ENCODE measurements at places on chromosomes 7 and 10.

DNA sequence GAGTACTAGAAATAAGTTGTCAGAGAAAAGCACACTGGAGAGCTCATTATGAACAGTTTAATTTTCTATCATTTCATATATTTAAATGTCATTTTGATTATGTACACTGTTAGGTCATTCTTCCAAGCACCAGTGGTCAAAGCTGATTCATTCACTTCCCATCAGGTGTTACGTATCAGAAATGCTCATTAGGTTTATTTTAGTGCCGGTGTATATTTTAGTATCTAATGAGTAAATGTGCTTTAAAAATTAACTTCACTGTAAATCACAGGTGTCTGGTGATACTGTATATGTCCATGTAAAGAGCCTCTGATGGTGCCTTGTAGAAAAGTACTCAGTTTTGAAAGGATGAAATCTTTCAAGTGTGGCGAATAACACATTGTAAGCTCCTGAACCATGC is 3.5 kb downstream of the DMTF1 start:
- DNase-seq = peak; percentile 28

DNA sequence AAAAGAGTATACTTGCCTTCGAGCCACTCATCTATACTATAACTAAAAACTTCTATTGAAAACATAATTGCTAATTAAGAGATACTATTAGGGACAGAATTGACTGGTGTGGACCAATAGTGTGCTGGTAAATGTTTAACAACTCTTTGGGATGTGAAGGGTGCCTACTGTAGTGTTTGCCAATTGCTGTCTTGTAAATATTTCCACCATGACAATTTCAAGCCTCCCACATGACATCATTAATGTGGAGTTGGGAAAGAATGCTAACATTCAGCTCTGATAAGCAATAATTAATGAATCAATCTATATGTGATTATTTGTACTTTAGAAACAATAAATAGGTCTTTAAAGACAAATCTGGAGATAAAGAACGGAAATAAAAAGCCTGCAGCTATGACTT is 136.8 kb downstream of the DGKB start:
- no peak for DNase-seq

- no peak for DNase-seq
Observed at GRCh38 chr7:1924258-1924817, 254.3 kb downstream of the ELFN1 start.

DNA sequence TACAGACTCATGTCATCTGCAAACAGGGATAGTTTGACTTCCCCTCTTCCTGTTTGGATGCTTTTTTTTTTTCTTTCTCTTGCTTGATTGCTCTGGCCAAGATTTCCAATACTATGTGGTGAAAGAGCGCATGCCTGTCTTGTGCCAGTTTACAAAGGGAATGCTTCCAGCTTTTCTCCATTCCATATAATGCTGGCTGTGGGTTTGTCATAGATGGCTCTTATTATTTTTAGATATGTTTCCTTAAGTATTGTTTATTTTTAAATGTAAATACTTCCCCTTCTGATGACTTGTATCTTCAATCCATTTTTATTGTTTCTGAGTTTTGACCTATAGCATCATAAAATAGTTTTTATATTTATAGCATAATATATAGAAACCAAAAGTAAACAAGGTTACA is 17.9 kb downstream of the FAM237B start:
- no peak for DNase-seq

DNA sequence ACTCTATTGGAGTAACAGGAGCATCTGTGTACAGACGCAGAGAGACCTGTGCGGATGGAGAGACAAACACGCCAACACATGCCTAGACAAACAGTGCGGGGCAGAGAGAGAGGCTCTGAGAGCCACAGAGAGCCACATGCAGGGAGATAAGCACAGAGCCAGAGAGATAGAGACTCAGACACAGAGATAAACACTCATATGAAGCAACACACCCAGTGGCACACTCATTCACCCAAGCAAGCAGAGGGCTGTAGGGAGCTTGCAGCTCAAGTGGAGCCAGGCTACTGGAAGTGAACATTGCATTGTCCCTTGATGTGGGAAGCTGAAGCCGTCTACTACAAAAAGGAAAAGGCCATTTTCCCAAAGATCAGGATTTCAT is 46.6 kb upstream of the PODXL start:
- DNase-seq = no peak

DNA sequence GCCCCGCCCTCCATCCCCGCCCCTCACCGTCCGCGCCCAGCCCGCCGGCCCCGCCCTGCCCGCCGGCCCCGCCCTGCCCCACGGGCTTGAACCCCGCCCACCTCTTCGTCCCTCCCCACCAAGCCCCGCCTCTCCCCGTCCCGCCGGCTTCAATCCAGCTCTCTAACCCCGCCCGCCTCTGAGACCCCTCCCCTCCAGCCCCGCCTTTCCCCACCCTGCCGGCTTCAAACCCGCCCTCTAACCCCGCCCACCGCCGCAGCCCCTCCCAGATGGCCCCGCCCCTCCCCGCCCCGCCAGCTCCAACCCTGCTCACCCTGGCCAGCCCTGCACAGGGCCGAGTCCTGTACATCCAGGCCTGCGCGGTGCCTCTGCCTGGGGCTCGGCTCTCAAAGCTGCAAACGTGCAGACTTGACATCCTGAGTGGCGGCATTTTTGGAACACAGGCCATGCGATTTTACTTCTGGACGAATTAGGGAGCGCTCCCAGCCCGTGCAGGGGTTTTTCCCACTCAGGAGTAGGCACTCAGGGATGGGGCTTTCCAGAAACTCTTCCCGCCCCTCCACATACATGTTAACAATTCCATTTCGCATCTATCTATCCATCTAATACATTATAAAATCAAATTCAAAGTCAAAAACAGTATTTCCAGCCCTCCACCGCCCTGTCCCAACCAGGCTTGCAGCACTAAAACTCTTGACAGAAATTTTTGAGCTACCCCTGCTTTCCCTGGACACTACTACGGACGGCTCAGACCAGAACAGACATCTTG is 477 bp upstream of the NMT2 start:
- DNase-seq = peak; percentile 94

- DNase-seq = peak; percentile 10
Observed at GRCh38 chr10:102505462-102506115, 1.8 kb downstream of the SUFU start.

DNA sequence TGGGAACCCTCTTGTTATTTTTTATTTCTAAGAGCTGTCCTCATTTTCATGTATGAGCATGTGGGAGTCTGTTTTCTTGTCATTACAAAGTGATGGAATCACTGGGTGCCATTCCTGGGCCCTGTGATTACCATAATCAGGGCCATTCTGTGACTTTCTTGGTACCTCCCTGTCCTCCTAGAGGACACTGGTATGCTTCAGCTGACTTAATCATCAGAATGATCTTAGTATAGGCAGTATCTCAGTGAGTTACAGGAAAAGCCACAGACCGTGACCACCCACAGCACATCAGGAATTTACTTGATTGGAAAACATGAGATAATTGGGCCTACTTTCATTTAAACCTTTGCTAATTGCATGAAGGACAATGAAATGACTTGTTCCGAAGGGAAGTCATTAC is 7.2 kb downstream of the NOM1 start:
- no peak for DNase-seq

DNA sequence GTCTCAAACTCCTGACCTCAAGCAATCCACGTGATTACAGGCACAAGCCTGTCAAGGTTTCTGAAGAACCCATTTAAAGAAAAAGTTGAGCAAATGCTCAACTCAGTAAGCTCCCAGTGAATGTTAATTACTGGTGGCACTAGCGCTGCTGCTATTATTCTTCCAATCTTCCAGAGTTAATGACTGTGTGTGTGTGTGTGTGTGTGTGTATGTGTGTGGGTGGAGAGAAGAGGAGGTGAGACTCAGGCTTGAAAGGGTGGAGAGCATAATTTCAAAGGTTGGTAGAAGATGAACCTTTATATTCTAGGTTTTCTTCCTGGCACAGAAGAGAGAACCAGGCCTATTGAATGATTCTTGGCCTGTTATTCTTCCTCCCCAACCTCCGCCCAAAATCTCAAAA is 11.6 kb upstream of the NPVF start:
- DNase-seq = no peak

- DNase-seq = no peak
Observed at GRCh38 chr10:48404646-48405045, 98.2 kb downstream of the MAPK8 start.

DNA sequence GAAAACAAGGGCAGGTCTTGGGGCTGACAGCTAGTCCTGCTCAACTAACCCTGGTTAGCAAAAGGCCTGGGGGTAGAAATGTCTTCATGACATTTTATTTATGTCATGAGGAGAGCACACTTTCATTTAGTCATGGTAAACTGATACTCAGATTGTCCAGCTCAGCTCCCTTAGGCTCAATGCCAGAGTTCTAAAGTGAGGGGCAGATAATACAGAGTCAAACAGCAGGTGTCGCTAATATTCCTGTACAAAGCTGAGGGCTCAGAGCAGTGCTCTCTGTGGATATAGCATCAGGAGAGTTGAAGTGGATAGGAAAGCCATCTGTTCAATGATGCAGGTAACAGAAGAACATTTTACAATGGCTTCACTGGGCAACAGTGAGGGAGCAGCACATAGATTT is 26.8 kb upstream of the CALCR start:
- DNase-seq = peak; percentile 13

DNA sequence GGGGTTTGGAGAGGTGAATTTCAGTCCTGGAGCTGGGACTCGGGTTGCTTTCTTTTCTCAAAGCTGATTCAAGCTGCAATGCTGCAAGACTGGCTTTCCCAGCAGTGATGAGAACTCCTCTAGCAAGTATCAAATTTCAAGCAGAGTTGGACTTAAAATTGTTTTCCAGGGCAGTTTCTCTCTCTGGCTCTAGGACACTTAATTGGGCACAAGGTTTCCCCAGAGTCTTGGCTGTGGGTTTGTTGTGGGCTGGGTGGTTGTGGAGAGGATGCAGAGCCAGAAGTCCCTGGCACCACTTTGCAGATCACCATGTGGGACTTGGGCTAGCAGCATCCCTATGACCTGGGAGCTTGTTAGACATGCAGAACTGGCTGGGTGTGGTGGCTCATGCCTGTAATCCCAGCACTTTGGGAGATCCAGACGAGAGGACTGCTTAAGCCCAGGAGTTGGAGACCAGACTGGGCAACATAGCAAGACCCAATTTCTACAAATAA is 16.8 kb downstream of the AKR1B15 start:
- DNase-seq = no peak

DNA sequence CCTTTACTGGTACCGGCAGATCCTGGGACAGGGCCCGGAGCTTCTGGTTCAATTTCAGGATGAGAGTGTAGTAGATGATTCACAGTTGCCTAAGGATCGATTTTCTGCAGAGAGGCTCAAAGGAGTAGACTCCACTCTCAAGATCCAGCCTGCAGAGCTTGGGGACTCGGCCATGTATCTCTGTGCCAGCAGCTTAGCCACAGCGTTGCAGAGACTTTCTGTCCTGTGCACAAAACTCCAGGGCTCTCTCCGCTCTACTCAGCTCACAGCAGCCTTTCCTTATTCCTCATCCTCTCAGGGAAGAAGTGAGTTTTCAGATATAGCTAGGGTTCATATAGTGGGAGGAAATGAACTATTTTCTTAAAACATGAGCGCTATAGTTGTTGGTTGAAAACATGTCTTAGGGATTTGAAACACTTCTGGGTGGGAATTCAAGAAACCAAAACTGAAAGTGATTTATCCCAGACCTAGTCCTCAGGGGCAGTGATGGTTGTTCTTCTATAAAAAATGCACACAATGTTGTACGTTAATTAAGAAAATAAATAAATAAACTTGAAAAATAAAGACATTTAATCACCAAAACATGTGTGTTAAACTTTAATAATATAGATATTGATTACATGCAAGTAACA is 150.2 kb upstream of the PRSS58 start:
- no peak for DNase-seq

GRCh38 chr7:27459021-27459730 is 203.5 kb downstream of the HIBADH start:
- peak; percentile 30 for DNase-seq

- no peak for DNase-seq
Observed at GRCh38 chr7:34156336-34156735, 251.0 kb downstream of the BMPER start.

- DNase-seq = peak; percentile 66
Observed at GRCh38 chr10:87775766-87776165, 42.3 kb downstream of the ATAD1 start.

- DNase-seq = peak; percentile 30
Observed at GRCh38 chr7:136911344-136911743, 42.9 kb downstream of the CHRM2 start.

- no peak for DNase-seq
Observed at GRCh38 chr7:113142385-113143119, 24.2 kb upstream of the SMIM30 start.

GRCh38 chr7:3998060-3998459 is 684.0 kb upstream of the FOXK1 start:
- DNase-seq = no peak

GRCh38 chr10:85922356-85923129 is 444.1 kb downstream of the GRID1 start:
- no peak for DNase-seq

DNA sequence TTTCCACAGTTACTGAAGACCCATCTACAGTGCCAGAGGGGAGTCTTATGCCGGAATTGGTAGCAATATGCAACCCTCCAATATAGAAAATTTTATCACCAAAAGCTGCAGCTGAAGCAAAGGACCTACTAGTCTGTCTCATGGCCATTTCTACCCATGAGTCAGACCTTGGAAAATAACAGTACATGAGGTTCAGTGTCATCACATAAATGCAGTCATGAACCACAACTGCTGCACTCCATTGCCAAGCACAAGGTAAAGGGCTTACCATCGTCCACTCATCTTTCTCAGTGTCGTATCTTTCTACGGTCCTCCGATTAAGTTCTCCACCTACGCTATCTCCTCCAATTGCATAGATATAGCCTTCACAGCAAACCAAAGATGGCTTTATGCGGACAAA is 21.8 kb downstream of the KBTBD2 start:
- peak; percentile 33 for DNase-seq

- no peak for DNase-seq
Observed at GRCh38 chr10:10803278-10803677, 214.4 kb upstream of the CELF2 start.

DNA sequence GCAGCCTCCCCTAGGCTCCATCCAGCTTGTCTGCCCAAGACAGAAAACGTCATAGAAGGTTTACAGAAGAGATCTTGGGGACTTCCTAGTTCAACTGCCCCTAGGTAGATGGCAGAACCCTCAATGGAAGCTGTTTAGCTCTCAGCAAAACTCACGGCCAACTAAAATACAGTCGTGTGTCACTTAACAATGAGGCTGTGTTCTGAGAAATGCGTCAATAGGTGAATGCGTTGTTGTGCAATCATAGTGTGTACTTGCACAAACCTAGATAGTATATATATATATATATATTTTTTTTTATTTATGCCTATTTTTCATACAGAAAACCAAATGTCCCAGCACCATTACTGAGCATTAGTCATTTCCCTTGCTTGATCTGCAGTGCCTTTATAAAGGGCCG is 100.4 kb upstream of the SH2B2 start:
- DNase-seq = no peak

DNA sequence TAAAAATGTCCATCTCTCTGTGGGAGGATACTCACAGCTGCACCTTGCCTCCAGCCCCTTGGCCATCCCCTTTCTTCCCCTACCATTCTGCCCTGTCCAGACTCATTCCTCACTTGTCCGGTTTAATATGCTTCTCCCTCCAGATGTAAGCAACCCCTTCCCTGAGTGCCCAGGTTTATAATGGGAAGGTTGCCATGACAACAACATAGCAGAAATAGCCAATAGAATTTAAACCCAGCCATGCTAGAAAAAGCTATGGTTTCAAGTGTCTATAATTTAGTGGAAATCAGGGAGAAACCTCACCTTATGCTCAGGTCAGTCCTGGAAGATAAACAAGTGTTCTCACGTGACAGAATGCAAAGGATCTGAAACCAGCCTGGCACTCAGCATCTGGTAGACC is 196.0 kb upstream of the FZD8 start:
- DNase-seq = no peak

GRCh38 chr7:610531-611280 is 91.1 kb upstream of the PDGFA start:
- DNase-seq = no peak
